NCI-H2171 treated with DMSO at 0.1 percent for 48 hours (cell line): ENCODE measurements at places on chromosomes 7 and 10.
A peak's percentile ranks its signal among the peaks of the same experiment; 100 is the strongest.

- DNase-seq, result no peak
These were observed 49.4 kb downstream of the RGS10 start for GRCh38 chr10:119493155-119493554.

GRCh38 chr10:71933651-71934050 lies 30.5 kb upstream of the CHST3 start:
- DNase-seq, result no peak

- no peak for DNase-seq
These were observed 117.9 kb downstream of the SLIT1 start for GRCh38 chr10:97067716-97068391.

GRCh38 chr10:110326351-110327032 lies 21.8 kb upstream of the SMNDC1 start:
- DNase-seq, result no peak

- DNase-seq, result no peak
These were observed 407.6 kb downstream of the GLRX3 start for GRCh38 chr10:130543794-130544193.

DNA sequence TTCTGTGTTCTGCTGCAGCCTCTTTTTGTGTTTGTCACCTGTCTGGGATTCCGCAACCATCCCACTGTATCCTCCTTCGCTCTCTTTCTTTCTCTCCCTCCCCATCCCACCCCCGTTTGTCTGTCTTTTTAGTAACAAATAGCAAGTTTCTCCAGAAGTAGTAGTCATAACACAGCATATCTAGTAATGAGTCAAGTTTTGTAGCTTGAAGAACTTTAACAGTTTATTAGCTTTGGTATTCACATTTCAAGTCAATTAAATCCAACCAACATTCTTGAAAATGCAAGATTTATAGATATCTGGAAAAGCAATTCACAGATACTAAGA lies 154.1 kb upstream of the MTPN start:
- DNase-seq, result no peak

- no peak for DNase-seq
These were observed 58.2 kb downstream of the ZNF680 start for GRCh38 chr7:64504581-64505120.

DNA sequence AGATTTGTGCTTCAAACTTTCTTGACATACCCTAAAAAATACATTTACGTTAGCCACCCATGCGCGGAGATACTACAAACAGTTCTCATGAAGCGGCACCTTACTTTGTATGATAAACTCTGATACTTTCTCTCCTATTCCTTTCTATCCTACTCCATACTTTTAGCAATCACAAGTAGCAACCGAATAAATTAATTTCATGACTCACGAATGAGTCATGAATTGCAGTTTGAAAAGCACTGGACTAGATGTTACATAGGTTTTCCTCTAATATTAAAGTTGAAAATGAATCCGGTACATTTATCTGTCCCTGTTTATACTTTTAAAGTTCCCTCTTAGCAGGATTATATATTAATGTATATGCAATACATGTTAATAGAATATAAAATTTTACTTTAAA lies 67.6 kb downstream of the CUBN start:
- DNase-seq, result no peak

- peak; percentile 61 for DNase-seq
These were observed 89.2 kb upstream of the PFKP start for GRCh38 chr10:2978111-2978510.

GRCh38 chr10:108782411-108782810 lies 1140.9 kb downstream of the XPNPEP1 start:
- DNase-seq, result no peak

DNA sequence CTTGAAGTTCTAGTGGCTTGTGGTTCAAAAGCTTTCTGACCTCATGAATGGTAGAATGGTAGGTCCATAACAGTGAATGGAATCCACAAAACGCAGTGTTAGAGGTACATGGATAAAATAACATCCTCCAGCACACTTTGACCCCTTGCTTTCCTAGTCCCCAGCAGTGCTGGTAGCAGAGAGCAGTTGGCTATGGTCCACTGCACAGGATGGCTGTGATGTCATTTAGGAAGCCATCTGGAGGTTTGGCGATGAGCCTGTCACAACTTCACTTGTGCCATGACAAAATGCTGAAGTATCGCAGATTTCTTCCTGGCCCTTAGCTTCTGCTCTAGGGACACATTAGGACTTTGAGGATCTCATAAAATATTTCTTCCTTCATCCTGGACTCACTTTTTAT lies 300.0 kb upstream of the FZD8 start:
- no peak for DNase-seq

DNA sequence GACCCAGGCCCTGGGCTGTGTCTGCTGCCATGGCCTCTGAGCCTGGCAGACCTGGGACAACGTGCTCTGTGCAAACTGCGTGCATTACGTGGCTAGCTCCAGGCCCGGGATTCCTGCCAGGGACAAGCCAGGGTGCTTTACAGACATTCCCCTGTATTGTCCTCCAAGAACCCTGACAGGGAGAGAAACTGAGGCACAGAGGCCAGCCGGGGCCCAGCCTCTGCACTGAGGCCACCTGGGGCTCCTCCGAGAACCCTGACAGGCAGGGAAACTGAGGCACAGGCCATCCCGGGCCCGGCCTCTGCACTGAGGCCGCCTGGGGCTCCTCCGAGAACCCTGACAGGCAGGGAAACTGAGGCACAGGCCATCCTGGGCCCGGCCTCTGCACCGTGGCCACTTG lies 64.9 kb downstream of the CFAP46 start:
- DNase-seq, result no peak

- no peak for DNase-seq
These were observed 3.0 kb downstream of the ZFAND2A start for GRCh38 chr7:1156782-1157535.

DNA sequence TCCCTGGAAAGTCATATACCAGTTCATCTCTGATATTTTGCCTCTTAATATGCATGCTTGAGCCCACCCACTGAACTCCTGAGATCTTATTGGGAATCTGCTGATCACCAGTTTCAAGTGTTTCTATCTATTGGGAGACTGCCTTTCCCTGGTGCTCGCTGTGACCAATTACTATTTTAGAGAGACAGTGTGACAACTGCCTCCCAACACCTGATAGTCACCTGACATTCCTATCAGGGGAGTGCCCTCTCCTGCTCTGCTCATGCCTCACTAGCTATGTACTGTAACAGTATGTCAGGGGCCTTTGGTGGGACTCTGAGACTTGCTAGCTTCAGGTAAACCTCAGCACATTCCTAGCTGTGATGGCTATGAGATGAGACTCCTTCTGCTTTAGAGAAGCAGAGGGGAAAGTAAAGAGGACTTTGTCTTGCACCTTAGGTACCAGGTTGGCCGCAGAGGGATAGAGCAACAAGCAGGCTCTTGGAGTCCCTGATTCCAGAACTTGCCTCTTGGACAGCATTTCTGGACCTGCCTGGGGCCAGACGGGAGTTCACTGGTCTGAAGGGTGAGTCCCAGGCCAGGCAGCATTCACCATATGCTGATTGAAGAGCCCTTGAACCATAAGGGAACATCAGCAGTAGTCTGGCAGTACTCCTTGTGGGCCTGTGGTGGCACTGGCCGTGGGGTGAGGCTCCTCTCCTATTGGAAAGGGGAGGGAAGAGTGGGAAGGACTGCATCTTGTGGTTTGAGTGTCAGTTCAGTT lies 34.4 kb upstream of the ARHGAP12 start:
- DNase-seq, result no peak

GRCh38 chr7:114539575-114539974 lies 125.0 kb downstream of the FOXP2 start:
- peak; percentile 71 for DNase-seq

- DNase-seq, result no peak
These were observed 124.5 kb downstream of the SEMA3A start for GRCh38 chr7:84069999-84070500.

DNA sequence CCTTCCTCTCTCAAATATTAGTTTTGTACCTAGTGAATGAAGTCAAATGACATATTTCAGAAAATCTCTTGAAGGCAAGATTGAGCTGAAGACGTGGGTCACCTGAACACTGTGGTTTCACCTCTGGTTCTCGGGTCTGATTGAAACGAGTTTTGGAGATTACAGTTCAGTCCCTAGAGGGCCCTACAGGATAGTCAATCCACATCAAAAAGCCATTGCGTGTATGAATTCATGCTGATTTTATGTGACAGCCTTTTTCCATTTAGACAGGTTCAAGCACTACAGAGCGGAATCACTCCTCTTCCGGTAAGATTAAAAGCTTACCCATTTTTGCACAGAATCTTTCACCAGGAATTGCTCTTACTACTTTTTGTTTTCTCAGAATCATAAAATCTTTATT lies 62.2 kb downstream of the VIM start:
- no peak for DNase-seq

DNA sequence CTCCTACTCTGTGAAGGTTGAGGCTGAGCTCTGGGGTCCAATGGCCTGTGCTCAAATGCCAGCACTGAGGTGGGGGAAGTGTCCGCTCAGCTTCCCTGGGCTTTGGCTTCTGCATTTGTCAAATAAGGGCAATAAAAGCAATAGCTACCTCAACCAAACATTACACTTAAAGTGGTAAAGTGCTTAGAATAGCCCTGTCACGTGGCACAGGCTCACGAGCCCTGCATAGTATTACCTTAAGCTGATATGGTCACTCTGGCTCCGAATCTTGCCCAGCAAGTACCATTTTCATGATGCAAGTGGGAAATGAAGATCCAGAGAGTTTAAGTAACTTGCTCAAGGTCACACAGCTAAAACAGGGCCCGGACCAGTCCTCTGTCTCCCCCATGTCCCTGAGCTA lies 451.1 kb upstream of the ZMIZ1 start:
- no peak for DNase-seq

DNA sequence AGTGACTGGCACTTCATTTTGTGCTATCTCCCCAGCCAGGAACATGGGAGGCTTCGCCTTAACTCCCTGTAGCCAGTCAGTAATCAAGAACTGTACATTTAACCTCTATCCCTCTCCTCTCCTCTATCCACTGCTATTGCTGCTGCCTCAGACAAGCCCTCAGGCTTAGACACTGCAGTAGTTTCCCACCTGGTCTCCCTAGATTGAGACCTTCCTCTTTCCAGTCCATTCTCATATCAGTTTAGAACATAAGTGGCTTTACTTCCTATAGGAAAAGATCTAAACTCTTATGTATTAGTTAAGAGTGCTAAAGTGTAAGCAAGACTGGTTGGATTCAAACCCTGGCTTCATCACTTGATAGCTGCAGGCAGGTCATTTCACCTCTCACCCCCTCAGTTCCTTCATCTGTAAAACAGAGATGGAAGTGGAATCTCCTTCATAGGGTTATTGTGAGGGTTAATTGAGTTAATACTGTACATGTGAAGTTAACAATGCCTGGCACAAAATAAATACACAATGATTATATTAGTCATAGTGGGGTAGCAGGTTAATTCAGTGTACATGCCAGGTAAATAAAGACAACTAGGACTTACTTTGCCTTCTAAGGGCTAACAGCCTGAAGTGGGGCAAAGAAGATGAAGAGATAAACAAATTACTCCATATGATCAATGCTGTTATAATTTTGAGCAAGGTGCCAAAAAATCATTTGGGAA lies 76.1 kb downstream of the ZNF277 start:
- no peak for DNase-seq

DNA sequence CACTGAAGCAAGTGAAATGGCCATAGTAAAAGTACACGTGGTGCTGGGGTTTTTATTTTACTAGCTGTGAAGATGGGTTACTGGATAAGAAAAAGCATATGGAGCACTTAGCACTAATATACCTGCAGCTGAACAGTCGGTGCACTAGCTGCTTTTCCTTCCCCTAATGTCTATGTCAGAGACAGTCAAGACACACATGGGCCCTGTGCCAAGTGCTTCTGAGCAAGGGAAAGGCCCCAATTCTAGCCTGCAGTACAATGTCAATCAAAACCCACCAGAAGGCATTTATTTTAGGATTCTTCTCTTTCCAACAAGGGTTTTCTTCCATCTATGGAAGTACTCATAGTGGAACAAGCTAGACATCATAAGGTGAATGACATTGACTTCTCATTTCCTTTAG lies 716.7 kb downstream of the CCSER2 start:
- DNase-seq, result peak; percentile 81

- peak; percentile 87 for DNase-seq
These were observed 192.3 kb downstream of the REEP3 start for GRCh38 chr10:63713191-63714144.

- no peak for DNase-seq
These were observed 769 bp upstream of the ELFN1 start for GRCh38 chr7:1669064-1669951.

- DNase-seq, result no peak
These were observed 3.6 kb downstream of the INA start for GRCh38 chr10:103280506-103280905.

DNA sequence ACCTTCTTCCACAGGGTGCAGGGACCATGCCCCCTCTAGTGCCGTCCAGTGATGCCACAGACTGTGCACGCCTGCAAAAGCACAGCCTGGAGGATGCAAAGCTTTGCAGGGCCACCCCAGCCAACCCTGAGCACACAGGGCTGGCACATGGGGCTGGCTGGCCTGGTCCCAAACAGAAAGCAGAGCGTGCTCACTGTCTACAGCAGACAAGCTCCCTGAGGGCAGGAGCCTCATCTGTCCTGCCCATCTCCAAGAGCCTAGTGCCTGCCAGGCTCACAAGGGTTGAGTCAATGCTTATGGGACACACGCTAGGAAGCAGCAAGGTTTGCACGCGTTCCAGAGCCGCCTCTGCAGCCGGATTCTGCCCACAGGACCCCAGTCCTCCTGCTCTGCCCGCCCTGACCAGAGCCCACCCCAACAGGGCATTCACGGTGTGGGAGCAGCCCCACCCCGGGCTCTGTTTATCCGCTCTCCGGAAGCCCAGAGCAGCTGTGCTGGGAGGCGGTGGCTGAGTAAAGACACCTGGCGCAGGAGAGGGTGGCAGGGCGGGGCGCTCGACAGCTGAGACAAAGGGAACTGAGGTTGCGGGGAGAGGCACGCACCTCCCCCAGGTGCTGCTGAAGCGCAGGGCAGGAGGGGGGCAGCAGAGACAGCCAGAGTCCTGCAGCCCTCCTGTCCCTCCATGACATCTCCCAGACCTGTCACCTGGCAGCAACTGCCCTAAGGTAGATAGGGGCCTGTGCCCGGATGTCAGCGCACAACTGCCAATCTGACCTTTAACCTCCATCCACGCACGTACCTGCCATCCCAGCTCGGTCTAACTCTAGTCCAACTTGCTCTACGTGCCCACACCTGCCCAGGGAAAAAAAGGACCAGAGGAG lies 4.3 kb downstream of the KCNH2 start:
- DNase-seq, result peak; percentile 82

GRCh38 chr10:20892011-20892585 lies 5.0 kb downstream of the NEBL start:
- no peak for DNase-seq

DNA sequence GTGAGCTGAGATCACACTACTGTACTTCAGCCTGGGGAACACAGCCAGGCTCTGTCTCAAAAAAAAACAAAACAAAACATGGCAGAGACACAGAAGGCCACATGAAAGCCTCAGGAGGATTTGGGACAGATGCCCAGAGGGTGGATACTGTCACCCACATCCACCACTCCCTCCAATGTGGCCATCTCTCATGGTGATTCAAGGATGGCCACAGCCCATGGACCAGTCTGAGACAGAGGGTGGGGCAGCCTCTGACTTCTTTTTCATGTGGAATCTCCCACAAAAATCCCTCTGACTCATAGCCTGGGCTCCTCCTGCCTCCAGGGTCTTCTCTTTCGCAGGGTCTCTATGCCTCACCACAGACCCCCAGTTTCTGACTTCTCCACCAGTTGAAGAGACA lies 59.0 kb upstream of the GTF2I start:
- no peak for DNase-seq
